Coronary artery (tissue), 2 donors: ENCODE measurements at places on chromosomes 4 and X.

- DNase-seq: no peak
Measured at GRCh38 chrX:153352858-153353257, 18.9 kb downstream of the ZNF275 start.

- no peak for DNase-seq
Measured at GRCh38 chr4:160251522-160252170, 1148.8 kb downstream of the RAPGEF2 start.

DNA sequence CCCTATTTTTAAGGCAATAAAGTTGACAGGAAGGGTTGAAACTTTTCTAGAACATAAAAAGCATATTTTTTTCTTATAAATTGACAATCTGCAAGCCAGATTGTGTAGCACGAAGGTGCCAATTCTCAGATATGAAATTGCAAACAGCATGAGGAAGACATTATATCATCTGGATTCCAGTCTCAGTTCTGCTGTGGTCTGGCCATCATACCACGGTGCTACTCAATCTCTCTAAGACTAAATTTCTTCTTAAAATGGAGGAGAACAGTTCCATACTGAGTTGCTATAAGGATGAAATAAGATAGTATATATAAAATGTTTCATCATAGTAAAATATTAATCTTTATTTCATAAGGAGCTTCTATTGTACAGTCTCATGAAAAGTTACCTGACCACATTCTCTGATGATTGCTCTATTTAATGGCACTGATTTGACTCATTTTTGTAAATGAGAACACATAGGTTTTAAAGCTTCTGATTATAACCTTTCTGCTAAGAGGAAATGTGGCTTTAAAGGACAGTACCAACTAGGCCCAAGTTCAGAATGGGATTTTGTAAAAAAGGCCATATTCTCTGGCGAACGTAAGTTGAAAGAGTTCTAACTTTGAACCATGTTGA, 127.9 kb downstream of the SHROOM3 start:
- no peak for DNase-seq

DNA sequence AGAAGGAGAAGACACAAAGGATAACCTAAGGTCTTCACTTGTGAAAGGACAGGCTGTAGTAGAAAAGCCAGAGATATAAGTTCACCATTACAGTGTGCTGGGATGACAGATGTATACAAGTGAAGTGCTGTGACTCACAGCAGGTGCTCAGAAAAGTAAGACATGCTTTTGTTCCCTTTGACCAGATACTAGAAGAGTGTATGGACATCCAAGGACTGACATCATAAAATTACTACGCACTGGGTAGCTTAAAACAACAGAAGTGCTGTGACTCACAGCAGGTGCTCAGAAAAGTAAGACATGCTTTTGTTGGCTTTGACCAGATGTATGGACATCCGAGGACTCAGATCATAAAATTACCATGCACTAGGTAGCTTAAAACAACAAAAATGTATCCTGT, 61.6 kb upstream of the BTC start:
- no peak for DNase-seq

- no peak for DNase-seq
Measured at GRCh38 chr4:25551605-25552004, 104.0 kb upstream of the SLC34A2 start.

DNA sequence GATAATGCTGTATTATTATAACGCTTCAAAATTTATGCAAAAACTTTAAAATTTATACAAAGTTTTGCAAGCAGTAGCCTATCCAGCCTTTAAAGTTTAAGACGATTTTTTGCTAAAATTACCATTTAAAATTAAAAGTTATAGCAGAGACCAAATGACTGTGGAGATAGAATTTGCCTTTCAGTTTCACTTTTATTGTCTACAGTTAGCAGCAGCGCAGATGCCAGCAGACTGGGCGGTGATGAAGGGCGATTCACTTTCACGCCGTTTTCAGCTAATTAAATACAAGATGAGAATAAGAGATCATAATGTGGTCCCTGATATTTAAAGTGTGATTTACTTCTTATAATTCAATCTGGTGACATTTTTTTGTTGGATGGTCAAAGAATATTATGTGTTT, 1381.5 kb upstream of the ADGRL3 start:
- no peak for DNase-seq

GRCh38 chr4:153781717-153782416, 7.0 kb downstream of the SFRP2 start:
- no peak for DNase-seq
